CD4-positive, alpha-beta memory T cell (primary cell): ENCODE measurements at places on chromosomes 4 and X. TPM values are rescaled to one million over a fixed set of nuclear protein-coding genes. Genes with fewer than 3 reads are reported as not detected.

The ASMT gene
- total RNA-seq, result not detected

The SHOX gene
- not detected for total RNA-seq

DNA sequence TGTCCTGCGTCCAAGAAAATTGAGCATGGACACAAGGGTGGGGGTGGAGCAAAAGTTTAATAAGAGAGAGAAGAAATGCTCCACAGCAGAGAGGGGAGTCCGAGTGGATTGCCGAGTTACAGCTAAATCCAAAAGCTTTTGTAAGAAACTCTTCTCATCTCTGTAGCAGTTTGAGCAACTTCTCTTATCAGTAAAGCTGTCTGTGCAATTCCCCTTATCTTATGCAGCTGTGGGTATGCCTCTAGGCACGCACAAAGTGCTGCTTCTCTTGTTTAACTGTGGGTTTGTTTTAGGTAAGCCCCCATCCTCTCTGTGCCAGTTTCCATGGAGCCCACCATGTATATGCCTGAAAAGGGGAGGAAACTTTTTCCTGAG lies 44.8 kb downstream of the HMGB2 start:
- no peak for DNase-seq

GRCh38 chrX:150324035-150324728 lies 38.9 kb upstream of the MAMLD1 start:
- DNase-seq, result no peak

DNA sequence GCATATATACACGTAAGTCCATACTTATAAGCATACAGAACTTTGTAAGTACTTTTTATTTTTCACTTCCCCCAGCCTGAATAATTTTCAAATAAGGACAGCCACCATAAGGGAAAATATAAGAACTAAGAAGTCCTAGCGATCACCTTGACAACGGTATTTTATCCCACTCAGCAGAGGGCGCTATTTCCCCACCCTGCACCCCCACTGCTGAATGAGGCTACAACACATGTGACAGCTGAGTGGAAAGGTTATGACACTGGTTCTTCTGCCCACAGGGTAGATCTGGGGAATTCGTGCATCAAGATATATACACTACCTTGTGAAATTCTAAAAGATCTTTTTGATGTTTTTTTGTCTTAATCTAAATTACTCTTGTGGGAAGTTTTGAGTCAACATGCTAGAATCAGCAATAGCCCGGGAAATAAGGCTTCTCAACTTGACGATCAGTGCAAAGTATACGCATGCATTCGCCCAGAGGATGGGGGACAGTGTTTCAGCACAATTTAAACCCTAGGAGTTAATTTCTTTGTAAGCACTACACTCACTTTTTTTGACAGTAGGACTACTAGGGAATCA lies 151.5 kb downstream of the CORIN start:
- peak; percentile 56 for DNase-seq

GRCh38 chr4:30760551-30760950 lies 40.4 kb downstream of the PCDH7 start:
- no peak for DNase-seq
